ENCODE measurements at places on chromosomes 5 and 9.

- DNase-seq = no peak
Observed at GRCh38 chr9:115596021-115596745, 478.2 kb upstream of the TNC start.

DNA sequence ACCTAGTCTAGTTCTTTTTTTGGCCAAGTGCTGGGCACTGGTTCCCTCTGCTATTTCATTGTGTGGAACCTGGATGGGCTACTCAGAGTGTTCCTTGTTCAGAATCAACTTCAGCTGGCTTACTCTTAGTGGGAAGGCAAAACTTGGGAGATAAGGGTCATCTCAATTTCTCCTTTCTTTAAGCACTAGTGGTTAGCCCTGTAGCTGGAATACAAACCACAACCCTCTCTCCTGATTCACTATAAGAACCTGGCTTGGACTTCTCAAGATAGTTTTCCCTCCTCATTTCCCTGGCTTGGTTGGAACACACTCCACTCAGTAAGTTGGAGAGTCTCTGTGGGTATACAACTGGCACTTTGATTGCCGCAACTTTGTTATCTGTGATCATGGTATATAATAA is 35.1 kb downstream of the GRIA1 start:
- no peak for DNase-seq

DNA sequence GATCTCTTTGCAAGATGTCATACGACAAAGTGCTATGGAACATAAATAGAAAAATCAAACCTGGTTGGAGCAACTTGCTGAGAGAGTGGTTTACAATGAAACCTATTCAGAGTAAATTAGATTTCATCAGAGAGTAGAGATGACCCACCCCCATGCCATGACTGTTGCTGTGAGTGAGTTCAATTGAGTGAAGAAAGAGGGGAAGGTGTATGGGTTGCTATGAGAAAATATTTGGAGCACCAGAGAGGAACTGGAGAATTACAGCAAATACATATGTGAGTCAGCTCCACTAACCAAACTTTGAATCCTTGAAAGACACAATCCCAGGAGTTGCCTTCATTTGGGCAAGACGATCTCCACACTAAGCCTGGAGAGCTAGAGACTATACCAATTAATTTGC is 217.2 kb downstream of the RFX3 start:
- no peak for DNase-seq

DNA sequence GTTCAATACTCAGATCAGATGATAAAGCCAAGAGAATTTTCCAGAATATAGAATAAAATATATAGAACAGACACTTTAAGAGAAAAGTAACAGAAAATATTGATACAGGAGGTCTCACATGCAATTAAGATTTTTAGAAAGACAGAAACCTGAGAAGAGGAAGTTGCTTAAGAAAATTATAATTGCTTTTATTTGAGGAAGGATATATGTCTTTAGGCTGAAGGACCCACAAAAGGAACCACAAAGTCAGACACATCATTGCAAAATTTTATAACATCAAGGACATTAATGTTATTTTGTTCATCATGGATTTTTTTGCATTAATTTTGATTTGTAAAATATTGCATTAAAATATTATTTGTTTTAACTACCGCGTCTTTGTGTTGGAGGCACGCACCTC is 141.5 kb downstream of the FSTL4 start:
- no peak for DNase-seq

GRCh38 chr5:155311721-155312120 is 298.2 kb downstream of the KIF4B start:
- DNase-seq = no peak

- peak; percentile 67 for DNase-seq
Observed at GRCh38 chr5:77628840-77629508, 9.5 kb downstream of the OTP start.

- DNase-seq = no peak
Observed at GRCh38 chr5:124283031-124283430, 463.4 kb downstream of the ZNF608 start.

DNA sequence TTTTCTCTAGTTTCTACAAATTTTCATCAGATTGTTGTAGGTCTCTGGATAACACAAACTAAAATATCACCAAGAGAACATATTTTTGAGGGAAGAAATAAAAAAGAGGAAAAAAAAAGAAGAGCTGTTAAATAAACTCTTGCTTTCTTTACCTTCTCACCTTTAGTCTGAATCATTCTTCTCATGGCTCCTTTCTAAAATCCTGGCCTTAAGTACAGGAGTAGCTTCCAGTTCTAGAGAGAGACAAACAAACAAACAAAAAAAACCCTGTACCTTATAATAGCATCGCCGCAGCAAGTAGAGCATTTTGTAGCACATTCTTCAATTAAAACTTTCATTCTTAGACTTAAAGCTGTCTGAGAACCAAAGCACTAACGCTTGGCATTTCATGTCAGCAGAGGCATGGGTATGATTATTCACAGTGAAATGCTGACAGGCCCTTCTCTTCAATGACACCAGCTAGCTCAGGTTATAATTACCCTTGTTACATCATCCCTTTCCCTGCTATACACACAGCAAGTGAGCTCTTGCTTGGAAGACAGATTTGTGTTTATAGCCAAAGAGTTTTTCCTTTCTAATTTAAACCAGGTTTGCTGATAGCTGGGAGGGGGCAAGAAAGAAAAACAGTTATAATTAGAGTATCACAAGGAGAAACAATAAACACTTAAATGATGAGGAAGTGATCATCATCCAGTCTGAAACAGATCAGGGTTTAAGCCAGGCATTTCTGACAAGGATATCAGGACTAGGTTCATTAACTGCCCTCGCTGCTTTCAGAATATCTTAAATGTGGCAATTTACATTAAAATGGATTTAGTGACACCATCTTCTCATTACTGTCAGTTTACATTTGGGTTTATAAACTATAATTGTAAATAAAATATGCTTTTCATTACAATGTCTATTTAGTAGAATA is 510.9 kb upstream of the ZNF608 start:
- DNase-seq = peak; percentile 56

DNA sequence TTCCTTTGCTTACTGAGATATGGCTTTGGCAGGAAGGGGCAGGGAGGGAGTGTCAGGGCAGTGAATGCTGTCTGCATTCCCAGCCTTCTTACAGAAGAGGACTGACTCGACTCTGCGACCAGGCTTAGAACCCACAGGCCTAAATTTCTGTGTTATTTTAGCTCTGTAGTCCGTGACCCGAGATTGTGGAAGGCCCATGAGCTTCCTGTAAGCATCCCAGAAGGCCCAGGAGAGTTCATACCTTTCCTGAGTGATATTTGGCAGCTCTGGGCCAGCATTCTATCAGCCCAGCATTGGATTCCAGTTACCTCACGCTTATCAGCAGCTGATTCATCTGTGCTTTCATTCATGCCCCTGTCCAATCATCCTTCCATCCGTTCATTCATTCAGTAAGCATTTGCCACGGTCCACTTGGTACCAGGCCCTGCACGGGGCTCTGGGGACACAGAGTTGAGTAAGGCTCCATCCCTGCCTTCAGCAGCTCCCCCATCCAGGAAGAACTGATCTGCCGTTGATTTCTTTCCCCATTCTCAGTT is 28.2 kb upstream of the RPL26L1 start:
- no peak for DNase-seq

GRCh38 chr9:123368023-123368422 is 12.0 kb downstream of the CRB2 start:
- no peak for DNase-seq

GRCh38 chr9:98594546-98595160 is 114.1 kb downstream of the GABBR2 start:
- no peak for DNase-seq

- no peak for DNase-seq
Observed at GRCh38 chr5:127812570-127812969, 109.4 kb downstream of the CCDC192 start.

- DNase-seq = no peak
Observed at GRCh38 chr5:126884269-126884819, 107.4 kb downstream of the LMNB1 start.

- no peak for DNase-seq
Observed at GRCh38 chr5:107296572-107296971, 374.2 kb downstream of the EFNA5 start.

DNA sequence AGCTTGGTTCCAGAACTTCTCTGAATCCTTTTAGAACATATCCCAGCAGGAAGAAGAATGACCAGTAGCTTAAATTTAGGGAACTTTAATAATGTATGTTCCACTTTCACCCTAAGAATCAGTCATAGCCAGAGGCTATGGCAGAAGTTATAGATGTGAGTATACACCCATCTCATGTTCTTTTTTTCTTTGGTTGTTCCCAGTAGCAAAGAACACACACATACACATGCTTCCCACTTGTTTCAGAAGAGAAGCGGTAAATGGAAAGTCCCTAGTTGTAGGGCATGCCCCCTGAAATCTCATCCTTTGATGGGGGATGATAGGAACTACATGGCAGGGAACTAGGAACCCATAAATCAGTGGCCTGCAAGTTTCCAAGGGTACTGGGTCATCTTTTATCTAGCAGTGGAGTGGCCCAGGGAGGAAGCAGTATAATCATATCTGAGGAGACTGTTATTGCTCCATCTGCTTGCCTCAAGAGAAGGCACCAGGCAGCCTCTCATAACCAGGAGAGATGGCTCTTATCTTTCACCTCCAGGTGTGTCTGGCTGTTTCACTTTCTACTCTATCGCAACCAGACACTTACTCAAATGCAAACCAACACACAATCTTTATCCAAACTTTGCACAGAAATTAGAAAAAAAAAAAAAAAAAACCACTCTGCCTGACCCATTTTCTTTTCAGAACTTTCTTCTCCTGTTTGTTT is 109.5 kb downstream of the SNCAIP start:
- no peak for DNase-seq

DNA sequence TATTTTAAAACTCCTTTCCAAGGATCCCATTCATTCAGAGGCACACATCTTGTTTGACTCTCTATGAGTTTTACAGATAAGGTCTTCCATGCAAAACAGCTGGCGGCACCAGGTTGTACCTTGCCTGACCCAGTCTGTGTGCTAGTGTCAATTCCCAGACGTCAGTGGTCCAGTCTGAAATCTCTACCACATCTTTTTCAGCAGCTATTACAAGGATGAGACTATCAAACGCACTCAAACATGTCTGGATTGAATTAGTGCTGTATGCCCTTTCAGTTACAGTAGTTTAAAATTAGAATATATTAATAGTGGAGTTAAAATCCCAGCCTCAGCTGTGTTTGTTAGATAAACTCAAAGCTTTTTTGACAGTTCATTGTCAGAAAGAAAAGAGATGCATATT is 11.7 kb downstream of the CDC14B start:
- DNase-seq = no peak

DNA sequence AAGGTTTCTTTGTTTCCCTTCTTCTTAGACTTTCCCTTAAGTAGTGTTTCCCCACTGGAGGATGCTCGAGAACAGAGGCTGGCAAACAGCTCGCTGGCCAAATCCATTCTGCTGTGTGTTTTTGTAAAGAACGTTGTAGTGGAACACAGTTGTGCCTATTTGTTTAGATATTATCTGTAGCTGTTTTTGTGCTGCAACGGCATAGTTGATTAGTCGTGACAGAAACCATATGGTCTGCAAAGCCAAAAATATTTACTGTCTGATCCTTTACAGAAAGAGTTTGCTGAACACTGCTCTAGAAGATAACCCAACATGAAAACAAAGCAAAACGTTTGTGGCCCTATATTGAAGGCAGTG is 47.0 kb upstream of the EGFLAM start:
- DNase-seq = no peak

DNA sequence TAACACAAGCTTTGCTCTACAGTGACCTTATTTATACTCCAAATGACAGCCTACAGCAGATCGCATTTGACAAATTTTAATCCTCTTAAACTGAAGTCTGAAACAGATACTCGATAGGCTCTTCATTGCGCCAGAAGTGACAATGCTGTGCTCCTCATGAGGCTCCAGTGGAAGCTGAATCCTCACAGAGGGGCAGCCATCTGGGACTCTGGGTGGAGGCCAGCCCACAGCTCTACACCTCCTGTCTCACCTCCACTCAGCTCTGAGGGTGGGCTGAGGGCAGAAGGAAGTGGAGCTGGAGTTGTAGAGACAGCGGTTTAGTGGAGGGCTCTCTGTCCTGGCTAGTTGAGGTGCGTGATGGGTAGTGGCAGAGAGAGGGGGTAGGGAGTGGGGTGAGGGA is 283.3 kb upstream of the ANKRD55 start:
- DNase-seq = no peak

GRCh38 chr5:142420561-142421227 is 95.9 kb upstream of the SPRY4 start:
- DNase-seq = no peak

DNA sequence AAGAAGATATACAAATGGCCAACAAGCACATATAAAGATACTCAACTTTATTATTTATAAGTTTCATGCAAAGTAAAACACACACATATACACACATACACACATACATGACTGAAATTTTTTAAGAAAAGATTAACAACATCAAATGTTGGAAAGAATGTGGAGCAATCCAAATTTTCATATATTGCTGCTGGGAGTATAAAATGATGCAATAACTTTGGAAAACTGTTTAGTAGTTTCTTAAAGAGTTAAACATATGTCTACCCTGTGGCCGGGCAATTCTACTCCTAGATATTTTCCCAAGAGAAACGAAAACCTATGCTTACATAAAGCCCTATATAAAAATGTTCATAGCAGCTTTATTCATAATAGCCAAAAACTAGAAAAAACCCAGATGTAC is 99.8 kb upstream of the NR4A3 start:
- no peak for DNase-seq

- DNase-seq = no peak
Observed at GRCh38 chr5:179273441-179274145, 71.7 kb downstream of the ADAMTS2 start.

GRCh38 chr9:117936185-117937130 is 232.3 kb downstream of the TLR4 start:
- no peak for DNase-seq

DNA sequence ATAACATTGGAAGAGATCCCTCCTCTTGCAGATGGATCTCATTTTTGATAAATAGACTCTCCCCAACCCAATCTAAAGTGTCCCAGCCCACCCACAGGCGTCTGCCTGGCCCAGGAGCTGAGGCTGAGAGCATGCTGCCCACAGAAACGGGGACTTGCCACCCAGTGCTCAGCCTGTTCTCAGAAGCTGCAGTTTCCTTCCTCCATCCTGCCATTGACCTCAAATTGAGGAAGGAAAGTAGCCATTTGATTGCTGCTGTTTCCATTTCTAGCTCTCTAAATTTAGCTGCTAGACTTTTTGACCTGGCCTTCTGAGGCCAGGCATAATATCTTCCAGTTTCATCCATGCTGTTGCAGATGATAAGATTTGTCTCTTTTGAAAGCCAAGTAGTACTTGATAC is 31.1 kb upstream of the FRMD3 start:
- no peak for DNase-seq

- DNase-seq = no peak
Observed at GRCh38 chr9:136622538-136622948, 40.2 kb upstream of the EGFL7 start.
